ENCODE measurements at places on chromosomes 1 and 21.

DNA sequence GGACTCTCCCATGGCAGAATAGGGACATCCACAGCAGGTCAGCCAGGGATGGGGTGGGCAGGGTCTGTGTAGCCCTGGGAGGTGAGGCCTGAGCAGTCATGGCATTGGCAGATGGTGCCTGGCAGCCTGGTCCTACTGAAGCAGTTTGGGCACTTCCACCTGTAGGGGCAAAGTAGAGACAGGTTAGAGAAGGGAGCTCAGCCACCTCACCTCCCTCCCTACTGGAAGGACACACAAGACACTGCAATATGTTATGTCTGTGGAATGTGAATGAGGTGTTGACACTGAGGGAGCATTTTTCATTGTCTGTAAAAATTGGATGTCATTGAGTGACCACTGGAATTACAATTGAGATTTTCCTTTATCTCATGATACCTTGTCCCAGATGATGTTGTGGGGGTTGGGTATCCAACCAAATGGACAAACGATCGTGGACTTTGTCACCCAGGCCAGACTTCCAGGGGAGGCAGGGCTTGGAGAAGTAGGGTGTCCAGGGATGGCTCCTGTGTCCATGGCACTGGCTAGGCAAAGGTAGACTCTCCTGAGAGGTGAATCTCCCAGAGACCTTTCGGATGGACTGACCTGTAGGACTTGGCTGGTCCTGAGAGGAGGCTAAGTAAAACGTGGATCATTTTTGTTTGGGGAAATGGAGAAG, 9.7 kb downstream of the SHISA4 start:
- DNase-seq = no peak

DNA sequence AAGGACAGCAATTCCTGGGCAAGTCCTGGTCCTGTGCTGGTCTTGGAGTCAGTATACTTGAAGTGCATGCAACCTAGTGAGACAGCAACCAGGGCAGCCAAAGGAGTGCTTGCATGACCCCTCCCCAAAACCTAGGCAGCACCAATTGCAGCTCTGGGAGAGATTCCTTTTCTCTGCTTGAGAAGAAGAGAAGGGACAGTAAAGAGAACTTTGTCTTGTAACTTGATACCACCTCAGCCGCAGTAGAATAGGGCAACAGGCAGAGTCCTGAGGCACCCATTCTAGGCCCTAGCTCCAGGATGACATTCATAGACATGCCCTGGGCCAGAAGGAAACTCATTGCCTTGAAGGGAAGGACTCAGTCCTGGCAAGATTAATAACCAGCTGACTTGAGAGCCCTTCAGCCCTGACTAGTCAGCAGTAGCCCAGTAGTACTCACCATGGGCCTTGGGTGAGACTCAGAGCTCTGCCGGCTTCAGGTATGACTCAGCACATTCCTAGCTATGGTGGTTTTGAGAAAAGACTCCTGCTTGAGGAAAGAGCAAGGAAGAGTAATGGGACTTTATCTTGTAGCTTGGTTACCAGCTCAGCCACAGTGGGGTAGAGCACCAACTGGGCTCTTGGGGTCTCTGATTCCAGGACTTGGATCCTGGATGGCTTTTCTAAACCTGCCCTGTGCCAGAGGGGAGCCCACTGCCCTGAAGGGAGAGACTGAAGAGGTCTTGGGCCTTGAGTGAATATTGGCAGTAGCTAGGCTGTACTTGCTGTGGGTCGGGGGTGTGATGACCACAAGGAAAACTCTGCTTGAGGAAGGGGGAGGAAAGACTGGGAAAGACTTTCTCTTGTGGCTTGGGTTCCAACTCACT, 51.7 kb upstream of the ACADM start:
- DNase-seq = no peak

- DNase-seq = no peak
These were observed 1281.9 kb downstream of the KCNT2 start for GRCh38 chr1:195326325-195326724.

DNA sequence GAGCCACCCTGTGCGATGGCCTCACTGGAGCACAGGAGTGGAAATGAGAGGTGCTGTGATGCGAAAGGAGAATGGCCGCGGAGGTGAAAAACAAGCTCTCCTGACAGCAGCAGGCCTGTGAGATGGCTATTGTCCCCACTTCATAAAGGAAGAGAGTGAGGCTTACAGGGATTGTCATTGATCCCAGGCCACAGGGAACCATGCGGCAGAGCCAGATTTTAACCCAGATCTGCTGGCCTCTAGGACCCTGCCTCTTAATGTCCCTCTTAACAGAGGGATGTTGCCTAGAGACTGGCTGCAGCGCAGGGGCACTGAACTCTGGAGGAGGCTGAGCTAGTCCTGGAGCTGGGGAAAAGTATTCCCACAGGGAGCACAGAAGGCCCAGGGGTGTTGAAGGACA, 3.1 kb upstream of the SYTL1 start:
- DNase-seq = no peak

DNA sequence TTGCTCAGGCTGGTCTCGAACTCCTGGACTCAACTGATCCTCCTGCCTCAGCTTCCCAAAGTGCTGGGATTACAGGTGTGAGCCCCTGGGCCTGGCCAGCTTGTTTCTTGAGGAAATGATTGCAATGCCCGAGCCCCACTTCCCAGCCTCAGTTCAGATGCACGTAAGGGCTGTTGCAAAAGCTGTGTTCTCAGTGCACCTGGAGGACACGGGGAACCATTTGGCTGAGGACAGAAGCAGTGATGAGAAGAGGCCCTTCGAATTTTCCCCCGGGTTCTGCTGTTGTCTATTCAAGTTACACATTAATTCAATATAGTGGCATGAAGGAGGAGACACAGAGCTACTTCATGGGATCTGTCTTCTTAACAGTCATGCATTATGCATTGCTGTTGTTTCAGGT, 78.8 kb upstream of the WDR26 start:
- DNase-seq = no peak

- no peak for DNase-seq
These were observed 43.4 kb upstream of the GPR88 start for GRCh38 chr1:100494393-100495084.

DNA sequence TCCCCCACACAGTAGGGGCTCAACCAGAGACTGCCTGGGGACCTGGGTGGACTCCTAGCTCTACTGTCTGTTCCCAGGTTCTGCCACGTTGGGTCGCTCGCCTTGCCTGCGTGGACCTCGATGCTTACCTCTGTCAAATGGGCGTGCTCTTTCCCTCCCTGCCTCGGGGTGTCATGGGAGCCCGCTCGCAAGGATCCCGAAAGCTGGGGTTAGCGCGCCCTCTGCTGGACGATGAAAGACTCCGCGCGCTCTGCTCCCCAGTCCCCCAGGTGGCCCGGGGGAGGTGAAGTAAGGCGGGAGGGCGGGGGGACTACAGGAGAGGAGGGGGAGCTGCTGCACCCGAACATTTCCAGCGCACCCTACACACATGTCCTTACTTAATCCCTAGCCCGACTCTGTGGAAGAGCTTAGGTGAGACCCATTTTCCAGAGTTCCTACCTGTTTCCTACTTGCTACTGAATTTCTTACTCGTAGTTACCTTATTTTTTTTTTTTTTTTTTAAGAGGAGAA, 2.3 kb upstream of the BSND start:
- peak; percentile 79 for DNase-seq

DNA sequence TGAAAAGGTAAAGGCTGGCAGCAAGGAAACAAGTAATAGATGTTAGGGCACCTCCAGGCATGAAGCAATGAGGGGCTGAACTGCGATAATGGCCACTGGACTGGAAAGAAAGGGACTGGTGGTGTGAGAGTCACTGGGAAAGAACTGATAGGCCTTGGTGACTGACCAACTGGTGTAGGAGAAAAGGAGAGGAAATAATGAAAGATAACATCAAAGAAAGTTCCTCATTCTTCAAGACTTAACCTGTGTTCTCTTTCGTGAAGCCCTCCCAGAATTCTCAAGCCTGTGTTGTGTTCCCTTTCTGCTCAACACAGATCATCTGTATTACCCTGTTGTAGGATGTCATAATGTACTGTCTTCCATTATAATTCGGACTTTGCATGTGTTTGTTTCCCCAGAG, 20.9 kb upstream of the SNX27 start:
- no peak for DNase-seq

GRCh38 chr1:920010-920409, 3.7 kb upstream of the SAMD11 start:
- DNase-seq = no peak

DNA sequence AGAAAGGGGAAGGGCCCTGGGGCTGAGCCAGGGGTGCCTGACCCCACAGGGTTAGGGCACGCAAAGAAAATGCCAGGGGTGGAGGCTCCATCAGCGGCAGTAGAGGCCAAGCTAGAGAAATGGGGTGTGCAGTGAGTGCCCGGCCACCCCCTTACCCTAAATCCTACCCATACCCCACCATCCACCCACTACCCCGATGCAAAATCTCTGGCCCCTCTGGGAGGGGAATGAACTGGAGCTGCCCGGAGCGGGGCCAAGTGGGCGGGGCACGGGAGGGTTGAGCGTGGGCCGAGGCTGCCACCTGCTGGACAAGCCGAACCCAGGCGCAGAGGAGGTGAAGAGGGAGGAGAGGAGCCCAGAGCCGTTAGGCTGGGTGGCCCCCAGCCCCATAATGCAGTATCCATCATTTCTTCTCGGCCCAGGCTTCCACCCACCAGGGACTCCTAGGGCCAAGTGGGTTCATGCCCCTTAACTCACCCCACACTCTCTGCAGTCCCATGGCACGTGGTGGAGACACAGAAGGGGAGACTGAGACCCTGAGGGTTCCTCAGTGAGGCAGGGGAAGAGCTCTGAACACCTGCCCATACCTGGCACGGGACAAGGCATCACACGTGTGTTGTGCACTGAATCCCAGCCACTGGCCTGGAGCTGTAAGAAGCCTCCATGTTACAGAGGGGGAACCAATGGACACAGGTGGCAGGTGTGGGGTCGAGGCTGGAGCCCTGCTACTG, 1.4 kb upstream of the C1QC start:
- peak; percentile 46 for DNase-seq

GRCh38 chr1:30270461-30270860, 452.9 kb downstream of the MATN1 start:
- no peak for DNase-seq

DNA sequence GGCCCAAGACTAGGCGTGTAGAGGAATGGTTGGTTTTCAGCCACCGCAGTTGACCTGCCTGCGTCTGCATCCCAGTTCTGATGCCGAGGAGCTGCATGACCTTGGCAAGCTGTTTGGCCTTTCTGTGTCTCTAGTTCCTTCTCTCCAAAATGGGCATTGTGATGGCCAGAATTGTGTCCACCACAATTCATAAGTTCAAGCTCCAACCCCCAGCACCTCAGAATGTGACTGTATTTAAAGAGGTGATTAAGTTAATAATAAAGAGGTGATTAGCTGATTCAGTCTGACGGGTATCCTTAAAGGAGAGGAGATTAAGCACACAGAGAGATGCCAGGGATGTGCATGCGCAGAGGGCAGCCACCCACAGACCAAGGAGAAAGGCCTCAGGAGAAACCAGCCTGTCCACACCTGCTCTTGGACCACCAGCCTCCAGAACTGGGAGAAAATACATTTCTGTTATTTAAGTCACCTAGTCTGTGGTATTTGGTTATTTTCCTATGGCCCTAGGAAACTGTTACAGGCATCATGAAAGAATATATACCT, 28.5 kb downstream of the MAB21L3 start:
- no peak for DNase-seq

DNA sequence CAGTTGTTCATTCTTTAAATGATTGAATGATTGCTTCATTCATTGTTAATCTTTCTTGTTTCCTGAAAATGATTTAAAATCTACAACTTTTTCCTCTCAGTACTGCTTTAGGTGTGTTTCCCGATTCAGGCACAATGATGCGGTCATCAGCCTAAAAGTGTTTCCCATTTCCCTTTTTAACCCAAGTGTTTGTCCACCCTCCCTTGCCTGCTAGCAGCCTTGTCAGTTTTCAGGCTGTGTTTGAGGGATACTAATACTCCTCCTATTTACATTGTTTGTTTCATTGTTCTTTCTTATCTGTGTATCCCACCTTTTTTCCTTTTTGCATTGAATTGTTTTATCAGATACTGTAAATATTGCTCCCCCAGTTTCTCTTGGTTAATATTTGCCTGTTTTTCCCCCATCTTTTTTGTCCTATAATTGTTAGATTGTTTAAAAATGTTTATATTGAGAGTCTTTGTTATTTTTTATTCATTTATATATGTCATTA, 131.1 kb downstream of the KIAA0319L start:
- no peak for DNase-seq

DNA sequence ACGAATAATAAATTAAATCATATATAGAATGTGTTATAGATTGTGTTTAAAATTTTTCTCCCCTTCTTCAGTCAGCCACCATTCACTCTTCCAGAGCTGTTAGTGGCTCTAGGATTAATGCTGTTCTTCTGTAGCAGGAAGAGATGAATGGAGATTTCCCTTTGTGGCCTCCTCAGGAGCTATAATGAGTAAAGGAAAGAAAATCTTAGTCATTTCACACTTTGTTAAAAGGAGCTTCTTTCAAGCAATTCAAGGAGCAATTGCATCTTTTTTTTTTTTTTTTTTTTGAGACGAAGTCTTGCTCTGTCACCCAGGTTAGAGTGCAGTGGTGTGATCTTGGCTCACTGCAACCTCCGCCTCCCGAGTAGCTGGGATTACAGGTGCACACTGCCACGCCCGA, 23.7 kb upstream of the TMCO2 start:
- DNase-seq = no peak

GRCh38 chr1:167784876-167785550, 63.2 kb downstream of the MPZL1 start:
- no peak for DNase-seq

DNA sequence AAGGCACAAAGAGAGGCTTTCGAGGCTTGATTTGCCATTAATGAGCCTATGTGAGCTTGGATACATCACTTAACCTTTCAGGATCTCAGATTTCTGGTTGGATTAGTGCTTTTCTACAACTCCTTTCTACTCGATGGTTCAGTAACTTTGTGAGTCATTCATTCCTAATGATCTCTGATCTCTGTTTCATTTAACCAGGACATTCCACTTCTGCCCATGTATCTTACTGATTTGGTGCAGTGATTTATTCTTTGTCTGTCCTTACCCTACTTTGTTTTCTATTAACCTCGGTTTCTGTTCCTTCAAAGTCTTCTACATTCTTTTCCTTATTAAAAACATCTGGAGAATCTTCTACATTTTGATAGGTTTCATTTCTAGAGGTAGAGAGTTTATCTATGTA, 94.6 kb upstream of the ZBTB18 start:
- DNase-seq = no peak

DNA sequence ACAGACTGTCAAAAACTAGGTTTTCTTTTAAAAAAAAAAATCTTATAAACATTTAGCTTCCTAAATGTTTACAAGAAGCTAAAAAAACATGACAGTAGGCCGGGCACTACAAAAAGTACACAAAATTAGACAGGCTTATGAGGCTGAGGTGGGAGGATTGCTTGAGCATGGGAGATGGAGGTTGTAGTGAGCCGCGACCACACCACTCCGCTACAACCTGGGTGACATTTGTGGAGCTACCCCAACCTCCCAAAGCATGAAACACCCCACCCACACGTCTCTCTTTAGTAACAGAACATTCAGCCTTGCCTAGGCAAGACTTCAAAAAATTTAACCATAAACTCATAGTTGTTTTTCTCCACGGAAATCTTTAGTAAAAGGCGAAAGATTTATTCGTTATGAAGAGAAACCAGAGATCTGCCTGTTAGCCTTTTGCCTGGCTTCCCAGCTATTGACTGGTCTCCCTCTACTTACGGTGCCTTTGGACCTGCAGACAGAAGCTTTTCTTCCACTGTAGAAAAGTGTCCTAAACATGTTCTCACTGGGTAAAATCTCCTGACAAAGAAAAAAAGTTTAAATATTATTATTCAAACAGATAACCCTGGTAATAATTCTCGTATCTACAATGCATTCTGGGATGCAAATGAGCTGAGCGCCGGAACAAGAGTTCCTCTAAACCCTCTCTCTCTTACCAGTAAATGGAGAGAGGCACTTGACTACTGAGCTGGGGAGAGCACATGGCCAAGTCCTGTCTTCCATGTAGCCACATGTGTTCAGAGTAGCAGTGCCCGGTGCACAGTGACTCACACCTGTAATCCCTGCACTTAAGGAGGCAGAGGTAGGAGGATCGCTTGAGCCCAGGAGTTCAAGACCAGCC, 9.2 kb downstream of the RNU5D-1 start:
- peak; percentile 72 for DNase-seq
